ENCODE measurements at places on chromosomes 12 and 14. TPM values are rescaled to one million over a fixed set of nuclear protein-coding genes. Genes with fewer than 3 reads are reported as not detected.

GRCh38 chr14:36555998-36556743 is 26.2 kb downstream of the NKX2-8 start:
- DNase-seq, result no peak

DNA sequence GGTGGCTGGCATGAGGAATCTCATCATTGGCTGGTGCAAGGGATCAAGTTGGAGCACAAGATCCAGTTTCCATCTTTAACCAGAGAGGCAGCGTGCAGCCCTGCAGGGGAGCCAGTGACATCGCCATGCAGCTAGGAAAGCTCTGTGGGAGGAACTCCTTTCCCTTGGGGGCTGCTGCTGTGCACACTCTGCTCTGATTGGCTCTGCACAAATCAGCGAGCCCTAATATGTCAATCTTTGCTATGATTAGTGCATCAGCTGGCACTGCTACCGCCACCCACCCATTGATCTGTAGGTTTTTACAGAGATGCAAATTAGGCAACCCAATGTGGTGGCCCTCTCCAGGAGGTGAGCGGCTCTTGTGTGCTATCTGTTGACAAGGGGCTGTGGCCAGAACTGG is 262.6 kb downstream of the PCNX1 start:
- DNase-seq, result no peak

GRCh38 chr14:82879949-82880535 is 1346.4 kb upstream of the SEL1L start:
- DNase-seq, result no peak

- no peak for DNase-seq
These were observed 20.4 kb upstream of the SMOC1 start for GRCh38 chr14:69858801-69859200.

GRCh38 chr12:53623548-53624385 is 2.4 kb downstream of the ATF7 start:
- no peak for DNase-seq

- no peak for DNase-seq
These were observed 9.7 kb downstream of the SPTSSA start for GRCh38 chr14:34452258-34452822.

DNA sequence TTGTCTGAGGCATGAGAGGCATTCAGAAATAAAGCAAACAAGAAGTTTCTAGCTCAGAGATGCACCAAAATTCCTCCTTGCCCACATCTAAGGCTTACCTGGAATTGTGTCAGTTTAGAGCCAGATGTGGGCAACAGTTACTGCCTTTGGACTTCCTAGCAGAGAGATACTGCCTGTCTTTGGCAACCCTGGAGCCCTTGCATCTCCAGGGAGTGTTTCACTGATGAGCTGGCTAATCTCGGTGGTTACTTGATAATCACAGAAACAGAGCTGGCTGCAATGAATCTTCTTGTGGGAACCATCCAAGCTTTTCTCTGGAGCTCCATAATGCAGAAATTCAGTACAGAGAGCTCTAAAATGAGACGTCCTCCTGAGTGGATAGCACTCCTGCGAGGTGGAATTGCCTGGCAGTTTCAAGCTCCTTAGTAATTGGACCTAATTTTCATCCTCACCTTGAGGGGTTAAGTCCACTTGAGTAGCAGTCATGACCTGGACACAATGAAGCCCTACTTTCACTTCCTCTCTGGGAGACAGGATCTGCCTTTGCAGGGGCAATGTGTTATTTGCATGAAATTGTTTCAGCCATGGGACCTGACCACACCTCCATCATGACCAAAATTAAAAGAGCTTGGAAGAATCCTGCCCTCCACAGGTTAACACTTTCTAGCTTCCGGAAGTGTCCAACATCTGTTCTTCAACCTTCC is 108.8 kb upstream of the ARHGAP5 start:
- DNase-seq, result peak; percentile 17

DNA sequence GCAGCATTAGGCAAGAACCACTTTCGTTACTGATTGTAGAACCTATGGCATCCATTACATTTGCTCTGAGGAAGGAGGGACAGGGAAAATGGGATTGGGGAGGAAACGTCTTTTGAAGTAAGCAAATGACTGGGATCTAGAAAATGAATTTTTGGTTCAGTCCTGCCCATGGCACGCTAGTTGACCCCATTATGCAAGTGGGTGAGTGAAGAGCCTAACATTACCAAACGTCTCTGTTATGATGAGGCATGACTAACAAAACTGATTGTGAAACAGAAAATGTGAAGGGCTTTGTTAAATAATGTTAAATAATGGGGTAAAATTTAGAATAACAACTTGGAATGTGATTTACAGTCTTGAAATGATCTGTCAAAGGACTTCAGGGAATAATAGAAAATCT is 38.9 kb downstream of the CPSF2 start:
- DNase-seq, result no peak

DNA sequence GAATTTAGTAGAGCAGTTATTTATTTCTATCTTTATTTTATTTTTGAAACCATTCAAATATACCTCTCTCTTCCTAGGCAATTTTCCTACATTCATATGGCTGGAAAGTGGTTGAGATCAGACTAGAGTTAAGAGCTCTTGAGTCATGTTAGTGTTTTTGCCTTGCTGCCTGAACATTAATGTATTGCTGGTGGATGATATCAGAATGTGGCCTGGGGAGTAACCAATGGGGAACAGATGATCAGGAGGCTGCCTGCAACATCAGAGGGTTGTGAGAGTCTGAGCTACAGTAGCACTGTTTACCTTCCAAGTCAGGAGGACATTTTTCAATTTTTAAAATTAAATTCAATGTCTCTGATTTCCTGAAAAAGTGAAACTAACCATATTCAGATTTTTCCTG is 166.3 kb upstream of the TRHDE start:
- DNase-seq, result no peak

GRCh38 chr12:66036317-66036716 is 94.2 kb downstream of the LLPH start:
- peak; percentile 18 for DNase-seq

DNA sequence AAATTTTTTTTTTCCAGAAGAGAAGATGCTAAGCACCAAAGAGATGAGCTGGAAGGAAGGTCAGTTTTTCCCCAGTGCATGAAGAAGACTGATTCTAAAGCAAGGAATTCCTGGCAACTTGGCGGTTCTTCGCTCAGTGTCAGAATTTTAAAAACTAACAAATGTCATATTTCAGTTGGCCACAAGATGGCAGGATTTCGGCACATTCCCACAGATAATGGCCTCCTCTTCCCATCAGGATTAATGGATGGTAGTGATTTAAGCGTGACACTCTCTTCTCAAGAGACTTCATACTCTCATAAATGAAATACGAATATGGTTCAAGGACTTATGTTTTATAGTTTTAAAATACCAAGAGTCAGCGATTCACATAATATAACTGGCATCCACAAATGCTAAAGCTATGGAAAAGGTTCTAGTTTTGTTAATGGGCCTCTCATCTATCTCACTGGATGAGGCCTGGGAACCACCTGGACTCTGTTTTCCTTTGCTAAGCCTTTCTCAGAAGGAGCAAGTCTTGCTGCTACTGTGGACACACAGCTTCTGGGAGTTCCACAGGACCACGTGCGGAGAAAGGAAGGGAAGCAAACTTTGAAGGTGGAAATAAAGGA is 46.1 kb upstream of the PTPRO start:
- peak; percentile 79 for DNase-seq

DNA sequence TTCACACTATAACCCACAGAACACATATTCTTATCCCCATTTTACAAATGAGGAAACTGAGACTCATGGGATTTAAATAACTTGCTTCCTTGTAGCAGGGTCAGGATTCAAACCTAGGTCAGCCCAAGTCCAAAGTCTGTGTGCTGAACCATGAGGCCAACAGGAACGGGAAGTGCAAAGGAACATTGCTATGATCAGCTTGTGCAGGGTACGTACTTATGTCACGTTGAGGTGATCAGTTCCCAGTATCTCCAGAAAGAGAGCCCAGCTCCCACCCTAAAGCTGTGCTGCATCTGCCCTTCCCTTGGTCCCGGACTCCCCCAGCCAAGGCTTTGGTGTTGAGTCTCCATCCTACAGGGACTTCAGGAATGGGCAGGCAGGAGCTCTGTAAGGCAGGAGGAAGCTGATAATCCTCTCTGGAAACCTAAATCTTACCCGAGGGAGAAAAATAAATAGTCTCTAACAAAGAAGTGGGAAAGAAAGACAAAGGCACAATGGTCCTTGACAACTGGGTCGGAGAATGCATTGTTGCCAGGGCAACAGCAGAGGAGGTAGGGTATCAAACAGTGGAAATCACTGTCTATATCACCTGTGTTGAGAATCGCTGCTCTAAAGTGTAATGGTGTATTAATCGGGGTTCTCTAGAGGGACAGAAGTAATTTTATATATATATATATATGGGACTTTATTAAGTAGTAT is 82.5 kb upstream of the FICD start:
- no peak for DNase-seq

The CKAP4 gene
- 8.1 TPM for total RNA-seq

The SLC5A8 gene
- not detected for total RNA-seq

Measured in HT-29 (cell line).